Stimulated activated CD8-positive, alpha-beta memory T cell treated with anti-CD3 and anti-CD28 coated beads, Interleukin-4, amount 100 ng/mL, for 1 hour (primary cell): ENCODE measurements at places on chromosomes 6 and 20.
A peak's percentile ranks its signal among the peaks of the same experiment; 100 is the strongest.

DNA sequence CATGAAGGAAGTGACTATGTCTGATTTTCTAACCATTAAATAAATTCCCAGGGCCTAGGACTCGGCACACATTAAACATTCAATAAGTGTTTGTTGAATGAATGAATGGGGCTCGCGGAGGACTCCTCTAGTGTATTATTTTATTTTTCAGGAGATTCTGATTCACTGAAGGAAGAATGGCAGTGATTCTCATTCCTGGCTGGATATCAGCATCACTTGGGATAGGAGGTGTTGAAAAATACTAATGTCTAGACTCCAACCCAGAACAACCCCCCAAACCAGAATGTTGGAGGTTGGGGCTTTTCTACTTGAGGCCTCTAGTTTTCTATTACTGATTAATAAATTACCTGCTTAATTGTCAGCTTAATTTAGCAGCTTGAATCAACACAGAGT lies 195.4 kb downstream of the BTBD3 start:
- DNase-seq, result no peak

GRCh38 chr6:87049779-87050178 lies 45.1 kb downstream of the CGA start:
- DNase-seq, result no peak

- no peak for DNase-seq
These were observed 10.3 kb downstream of the MOG start for GRCh38 chr6:29667158-29667557.

GRCh38 chr20:35344354-35344837 lies 52.2 kb upstream of the FAM83C start:
- DNase-seq, result no peak

GRCh38 chr20:24388828-24389380 lies 80.5 kb upstream of the SYNDIG1 start:
- no peak for DNase-seq

GRCh38 chr20:62344782-62345181 lies 22.3 kb downstream of the LAMA5 start:
- DNase-seq, result no peak

- DNase-seq, result no peak
These were observed 38.6 kb upstream of the NOL4L start for GRCh38 chr20:32623667-32624157.

DNA sequence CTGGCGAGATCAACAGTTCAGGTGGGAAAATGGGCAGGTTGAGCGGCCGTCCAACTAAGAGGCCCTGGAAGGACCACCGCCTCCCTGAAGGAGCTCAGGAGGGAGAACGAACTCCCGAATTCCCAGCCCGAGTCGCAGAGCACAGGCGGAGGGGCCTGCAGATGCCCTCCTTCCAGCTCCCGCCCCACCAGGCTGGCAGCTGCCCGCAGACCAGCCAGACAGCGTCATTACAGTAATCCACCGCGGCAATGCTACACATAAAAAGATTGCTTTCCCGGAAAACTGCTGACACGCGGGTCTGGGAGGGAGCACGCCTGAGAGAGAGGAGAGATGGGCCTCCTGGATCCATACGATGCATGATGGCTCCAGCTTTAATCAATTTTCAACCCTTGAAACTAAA lies 30.5 kb upstream of the SLCO4A1 start:
- DNase-seq, result no peak

GRCh38 chr6:44304282-44305199 lies 8.6 kb downstream of the AARS2 start:
- no peak for DNase-seq

DNA sequence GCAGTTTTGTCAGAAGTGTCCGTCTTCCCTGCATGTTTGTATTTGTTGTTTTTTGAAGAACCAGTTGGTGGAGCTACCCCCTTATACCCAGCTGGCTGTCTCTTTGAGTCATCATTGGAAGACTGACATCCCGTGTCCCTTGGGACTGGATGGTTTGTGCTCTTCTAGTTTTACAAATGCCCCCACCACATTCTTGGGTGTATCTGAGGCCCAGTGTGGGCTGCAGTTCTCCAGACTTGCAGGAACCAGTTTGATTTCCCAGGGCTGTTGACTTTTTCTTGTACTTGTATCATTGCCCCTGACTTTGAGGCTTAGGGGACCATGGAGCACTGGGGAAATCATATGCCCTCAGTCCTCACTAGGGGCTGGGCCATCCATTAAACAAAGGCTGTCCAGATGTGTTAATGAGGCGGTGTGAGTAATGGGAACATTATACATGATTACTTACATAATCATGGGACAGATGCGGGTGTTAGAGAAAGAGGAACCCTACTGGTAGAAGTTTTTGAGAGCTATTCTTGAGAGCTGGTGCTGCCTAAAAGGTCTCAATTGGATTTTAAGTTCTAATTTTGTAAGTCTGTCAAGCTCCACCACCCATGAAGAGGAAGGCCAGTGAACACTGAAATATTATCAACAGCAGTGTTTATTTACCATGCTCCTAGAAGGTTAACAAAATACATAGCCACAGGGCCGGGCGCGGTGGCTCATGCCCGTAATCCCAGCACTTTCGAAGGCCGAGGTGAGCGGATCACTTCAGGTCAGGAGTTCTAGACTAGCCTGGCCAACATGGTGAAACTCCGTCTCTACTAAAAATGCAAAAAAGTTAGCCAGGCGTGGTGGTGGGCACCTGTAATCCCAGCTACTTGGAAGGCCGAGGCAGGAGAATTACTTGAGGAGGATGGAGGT lies 8.5 kb downstream of the JARID2 start:
- DNase-seq, result no peak

DNA sequence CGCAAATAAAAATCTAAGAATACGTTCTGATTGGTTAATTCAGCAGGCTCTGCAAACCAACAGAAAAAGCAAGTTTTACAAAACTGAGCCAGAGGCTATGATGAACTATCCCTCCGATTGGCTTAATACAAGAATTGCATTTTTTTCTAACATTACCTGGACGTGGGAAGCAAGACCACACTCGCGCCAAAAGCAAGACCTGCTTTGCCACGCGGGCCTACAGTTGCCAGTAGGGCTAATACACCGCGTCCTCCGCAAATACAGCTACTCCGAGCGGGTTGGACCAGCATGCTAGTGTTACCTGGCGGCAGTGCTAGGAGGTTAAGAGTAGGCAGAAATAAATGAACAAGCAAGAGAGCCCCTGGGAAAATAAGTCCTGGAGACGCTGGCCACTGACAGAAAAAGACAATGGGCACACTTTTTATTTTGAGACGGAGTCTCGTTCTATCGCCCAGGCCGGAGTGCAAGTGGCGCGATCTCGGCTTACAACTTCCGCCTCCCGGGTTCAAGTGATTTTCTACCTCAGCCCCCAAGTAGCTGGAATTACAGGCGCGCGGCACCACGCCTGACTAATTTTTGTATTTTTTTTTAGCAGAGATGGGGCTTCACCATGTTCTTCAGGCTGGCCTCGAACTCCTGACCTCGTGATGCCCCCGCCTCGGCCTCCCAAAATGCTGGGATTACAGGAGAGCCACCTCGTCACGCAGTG lies 131.9 kb upstream of the BTN3A2 start:
- no peak for DNase-seq

GRCh38 chr6:313087-313486 lies 20.8 kb downstream of the DUSP22 start:
- DNase-seq, result no peak

DNA sequence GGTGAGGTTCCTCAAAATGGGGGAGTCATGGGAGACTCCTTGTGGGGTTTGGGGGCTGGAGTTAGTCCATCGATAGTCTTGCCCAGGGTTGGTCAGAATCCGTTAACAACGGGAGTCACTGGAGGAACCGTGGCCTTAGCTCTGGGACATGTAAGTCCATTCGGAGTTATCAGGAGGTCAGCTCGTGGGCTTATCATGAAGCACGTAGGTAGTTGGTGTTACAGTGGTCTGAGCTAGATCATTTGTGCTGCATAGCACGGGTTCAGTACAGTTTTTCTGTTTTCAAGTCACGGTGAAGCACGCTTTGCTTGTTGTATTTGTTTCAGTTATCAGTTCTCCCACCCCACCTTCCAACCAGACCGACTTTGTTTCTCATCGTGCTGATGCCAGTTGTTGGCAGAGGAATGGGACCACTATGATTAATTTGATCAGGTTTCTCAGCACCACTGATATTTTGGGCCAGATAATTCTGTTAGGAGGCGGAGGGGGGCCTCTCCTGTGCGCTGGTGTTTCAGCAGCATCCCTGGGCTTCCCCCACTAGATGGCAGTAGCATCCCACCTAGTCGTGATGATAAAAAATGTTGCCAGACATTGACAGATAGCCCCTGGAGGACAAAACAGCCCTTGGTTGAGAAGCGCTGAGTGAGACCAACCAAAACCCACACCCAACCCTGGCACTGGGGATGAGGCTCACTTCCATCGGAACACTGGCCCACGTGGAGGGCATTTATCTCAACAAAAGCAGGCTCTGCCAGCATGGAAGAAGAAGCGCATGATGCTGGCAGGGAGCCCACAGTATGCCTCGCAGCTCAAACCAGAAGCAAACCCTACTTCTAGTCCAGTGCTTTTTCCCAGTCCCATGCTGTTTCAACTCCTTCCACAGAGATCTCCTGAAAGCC lies 2.2 kb upstream of the APMAP start:
- DNase-seq, result peak; percentile 67

- no peak for DNase-seq
These were observed 45.6 kb upstream of the MAN1A1 start for GRCh38 chr6:119395192-119395591.

DNA sequence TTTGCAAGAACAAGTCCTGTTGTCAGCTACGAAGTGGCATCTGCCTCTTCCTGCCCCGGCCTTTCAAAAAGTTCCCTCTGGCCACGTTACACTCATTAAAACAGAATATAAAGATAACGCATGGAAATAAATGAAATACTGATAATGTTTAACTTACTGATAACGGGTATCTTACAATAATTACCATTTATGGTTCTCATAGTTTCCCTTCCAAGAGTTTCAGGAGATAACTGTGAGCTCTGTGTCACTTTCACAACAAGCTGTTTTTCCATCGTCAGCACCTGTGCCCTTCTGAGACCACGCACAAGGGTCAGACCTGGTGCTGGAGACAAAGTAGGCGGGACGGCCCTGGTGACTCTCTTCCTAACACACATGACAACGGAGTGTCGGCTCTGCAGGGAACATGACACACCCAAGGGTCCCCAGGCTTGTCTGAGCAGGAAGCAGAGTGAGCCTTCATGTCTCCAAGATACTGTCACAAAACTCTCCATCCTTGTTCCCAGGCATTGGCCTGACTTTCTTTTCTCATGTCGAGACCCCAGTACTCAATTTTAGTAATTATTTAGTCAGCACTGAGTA lies 86.2 kb upstream of the THBS2 start:
- no peak for DNase-seq

GRCh38 chr6:91164105-91164504 lies 577.2 kb upstream of the MAP3K7 start:
- DNase-seq, result no peak

GRCh38 chr20:47118641-47119040 lies 224.0 kb downstream of the EYA2 start:
- DNase-seq, result no peak

DNA sequence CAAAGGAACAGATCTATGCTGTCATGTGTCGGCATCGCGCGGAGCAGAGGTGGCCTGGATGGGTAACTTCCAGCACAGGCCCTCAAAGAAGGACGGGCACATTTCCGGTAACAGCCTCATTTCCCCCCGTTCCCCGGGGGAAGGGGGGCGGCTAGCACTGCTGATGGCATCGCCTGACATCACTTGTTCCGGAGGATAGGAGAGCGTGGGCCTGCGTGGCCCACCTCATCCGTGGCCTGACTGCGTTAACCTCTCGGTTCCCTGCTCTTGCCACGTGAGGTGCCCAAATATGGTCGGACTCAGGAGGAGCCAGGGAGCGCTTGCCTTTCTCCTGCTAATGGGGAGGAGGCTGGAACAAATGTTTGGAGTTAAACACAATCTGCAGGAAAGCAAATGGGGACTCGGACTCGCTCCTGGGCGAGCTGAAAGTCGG lies at the start of gene AKAP12:
Gene AKAP12, plus strand, starts transcription at position 365 of the 433 bp plus-strand sequence. CDS start 596 bp downstream, outside the sequence.
- DNase-seq, result no peak

DNA sequence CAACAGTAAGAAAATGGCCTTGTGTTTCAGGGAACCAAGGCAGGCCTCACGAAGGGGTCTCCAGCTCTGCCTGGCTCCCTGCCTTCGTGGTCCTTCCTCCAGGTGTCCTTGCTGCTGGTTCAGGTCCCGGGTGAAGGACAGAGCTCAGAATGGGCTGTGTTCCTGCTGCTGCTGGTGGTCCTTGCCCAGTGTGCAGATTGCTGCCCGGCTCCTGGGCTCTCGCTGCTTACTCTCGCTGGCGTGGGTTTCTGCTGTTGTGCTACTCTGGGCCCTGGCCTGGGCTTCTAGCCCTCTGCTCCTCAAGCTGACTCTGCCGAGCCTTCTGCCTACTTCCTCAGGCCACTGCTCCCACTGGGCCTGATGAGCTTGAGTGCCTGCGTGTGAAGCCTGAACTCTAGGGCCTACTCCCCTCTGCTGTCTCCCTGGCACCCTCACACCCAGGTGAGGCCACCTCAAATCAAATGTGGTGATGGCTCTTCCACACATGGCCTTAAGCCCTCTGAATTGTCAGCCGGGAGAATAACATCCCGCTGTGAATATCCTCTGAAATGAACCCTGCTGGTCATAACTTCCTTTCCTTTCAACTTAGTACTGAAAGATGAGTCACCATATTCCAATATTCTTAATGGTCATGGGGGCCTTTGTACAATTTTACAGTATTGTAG lies 171.6 kb downstream of the FOXC1 start:
- DNase-seq, result no peak

- no peak for DNase-seq
These were observed 11.6 kb upstream of the F13A1 start for GRCh38 chr6:6331946-6332601.

DNA sequence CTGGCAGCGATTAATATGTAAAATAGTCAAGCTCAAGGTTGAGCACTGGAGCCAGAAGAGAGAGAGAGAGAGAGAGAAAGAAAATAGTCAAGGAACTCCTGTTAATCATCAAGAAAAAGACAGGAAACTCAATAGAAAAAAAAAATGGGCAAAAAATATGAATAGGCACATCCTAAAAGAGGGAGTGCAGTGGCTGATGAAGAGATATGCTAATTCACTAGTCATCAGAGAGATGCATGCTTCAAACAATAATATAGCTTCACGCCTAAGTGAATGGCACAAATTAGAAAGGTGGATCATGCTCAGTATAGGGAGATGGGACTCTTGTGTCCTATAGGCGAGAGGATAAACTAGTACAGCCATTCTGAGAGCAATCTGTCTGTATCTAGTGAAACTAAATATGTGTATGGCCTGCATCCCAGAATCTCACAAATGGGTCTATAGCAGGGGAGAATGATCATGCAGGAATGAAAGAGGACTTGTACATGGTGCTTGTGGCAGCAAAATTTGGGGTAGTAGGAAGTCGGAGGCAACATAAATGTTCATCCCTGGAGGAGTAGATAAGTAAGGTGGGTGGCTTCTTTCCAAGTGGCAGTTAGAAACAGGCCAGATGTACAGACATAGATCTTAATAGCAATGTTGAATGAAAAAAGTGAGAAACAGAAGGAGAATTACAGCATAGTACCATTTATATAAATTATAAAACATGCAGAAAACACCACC lies 176.8 kb downstream of the VEGFA start:
- no peak for DNase-seq
